ENCODE measurements at places on chromosomes 3 and 15. TPM values are rescaled to one million over a fixed set of nuclear protein-coding genes. Genes with fewer than 3 reads are reported as not detected.

DNA sequence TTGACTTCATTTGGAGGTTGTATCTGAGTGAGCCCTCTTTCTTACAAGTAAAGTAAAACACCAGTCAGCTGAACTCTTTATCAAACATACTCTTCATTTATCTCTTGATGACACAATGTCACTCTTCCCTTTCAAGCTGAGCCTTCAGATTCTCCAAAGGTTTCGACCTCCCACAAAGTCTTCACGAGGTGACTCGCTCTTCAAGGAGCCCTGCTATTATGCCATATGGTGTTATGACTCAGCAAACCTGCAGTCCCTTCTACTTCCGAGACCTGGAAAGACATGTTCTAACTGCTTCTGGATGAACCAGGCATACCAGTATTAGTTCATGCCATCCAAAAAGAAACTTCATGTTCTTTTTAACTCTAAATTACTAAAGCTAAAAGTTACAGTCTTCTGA lies 23.1 kb downstream of the AADAC start:
- peak; percentile 22 for DNase-seq

Gene BCHE
- 6.3 TPM for total RNA-seq

DNA sequence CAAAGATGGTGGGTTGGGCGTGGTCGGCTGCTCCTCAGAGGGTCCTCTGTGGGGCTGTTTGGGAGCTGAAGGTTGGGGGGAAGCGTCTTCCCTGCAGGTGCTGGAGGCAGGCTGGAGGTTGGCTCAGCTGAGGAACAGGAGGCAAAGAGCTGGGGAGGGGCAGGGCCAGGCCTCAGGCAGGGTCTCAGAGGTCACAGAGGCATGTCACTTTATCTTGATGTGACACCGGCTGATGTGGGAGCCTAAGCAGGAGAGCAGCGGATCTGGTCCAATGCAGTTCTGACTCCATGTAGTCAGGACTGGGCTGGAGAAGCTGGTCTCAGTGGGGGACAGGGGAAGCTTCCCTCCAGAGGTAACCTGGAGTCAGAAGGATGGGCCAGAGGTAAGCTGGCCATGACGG lies 7.7 kb upstream of the GNAT1 start:
- DNase-seq = no peak

Gene MST1R
- 2.2 TPM for total RNA-seq

Gene SV2B
- total RNA-seq = not detected

Gene SLC9A9
- total RNA-seq = 1.5 TPM

GRCh38 chr3:188111002-188111584 lies 42.9 kb upstream of the LPP start:
- peak; percentile 64 for DNase-seq

All from cardiac muscle cell (in vitro differentiated cells and primary cell).